T-helper 17 cell (primary cell): ENCODE measurements at places on chromosomes 5 and 9.
A peak's percentile ranks its signal among the peaks of the same experiment; 100 is the strongest.

GRCh38 chr9:33170464-33171415 lies 3.6 kb upstream of the B4GALT1 start:
- H3K4me3 ChIP-seq = peak overlapping the region; percentile 33
- peaks cover 25% of the 10 kb centered on the region for H3K4me1 ChIP-seq
- no peak for DNase-seq
- no peaks in the 10 kb centered on the region for H3K27me3 ChIP-seq

- no peak for DNase-seq
- peaks cover 3% of the 10 kb centered on the region for H3K36me3 ChIP-seq
- H3K27me3 ChIP-seq = peaks cover 41% of the 10 kb centered on the region
- no peak overlapping the region for H3K27ac ChIP-seq
- H3K4me1 ChIP-seq = no peaks in the 10 kb centered on the region
- no peak overlapping the region for H3K4me3 ChIP-seq
Measured at GRCh38 chr5:36492984-36493654, 113.3 kb upstream of the SLC1A3 start.

DNA sequence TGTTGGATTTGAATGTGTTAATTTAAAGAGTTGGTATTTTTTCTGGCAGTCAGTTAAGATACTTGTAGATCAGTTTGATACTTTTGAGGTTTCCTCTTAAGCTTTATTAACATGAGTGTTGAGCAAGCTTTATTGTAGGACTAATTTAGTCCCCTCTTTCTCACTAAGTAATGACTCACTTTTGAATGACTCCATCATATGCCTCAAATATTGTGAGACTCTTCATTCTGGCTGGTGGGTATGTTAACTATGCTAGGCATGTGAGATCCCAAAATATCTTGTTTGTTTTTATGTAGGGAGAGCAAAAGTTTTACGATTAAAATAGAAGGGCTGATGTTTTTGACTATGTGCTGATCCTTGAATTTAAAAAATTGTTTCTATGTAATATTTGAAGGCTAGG lies 355.7 kb downstream of the IZUMO3 start:
- H3K36me3 ChIP-seq = no peaks in the 10 kb centered on the region
- H3K27ac ChIP-seq = no peak overlapping the region
- H3K4me3 ChIP-seq = no peak overlapping the region
- H3K27me3 ChIP-seq = no peaks in the 10 kb centered on the region
- no peaks in the 10 kb centered on the region for H3K4me1 ChIP-seq
- DNase-seq = no peak

- peak within 1 kb of the TSS; percentile 53 for H3K27ac ChIP-seq
- H3K4me1 ChIP-seq = peaks cover 32% of the 10 kb centered on the region
- peak within 1 kb of the TSS; percentile 91 for H3K4me3 ChIP-seq
- no peaks in the 10 kb centered on the region for H3K36me3 ChIP-seq
Measured at GRCh38 chr5:132777209-132778069, at the start of gene SEPTIN8. Gene SEPTIN8, minus strand, starts transcription at chr5:132777239. Its CDS starts 102 bp downstream, at chr5:132777137.

DNA sequence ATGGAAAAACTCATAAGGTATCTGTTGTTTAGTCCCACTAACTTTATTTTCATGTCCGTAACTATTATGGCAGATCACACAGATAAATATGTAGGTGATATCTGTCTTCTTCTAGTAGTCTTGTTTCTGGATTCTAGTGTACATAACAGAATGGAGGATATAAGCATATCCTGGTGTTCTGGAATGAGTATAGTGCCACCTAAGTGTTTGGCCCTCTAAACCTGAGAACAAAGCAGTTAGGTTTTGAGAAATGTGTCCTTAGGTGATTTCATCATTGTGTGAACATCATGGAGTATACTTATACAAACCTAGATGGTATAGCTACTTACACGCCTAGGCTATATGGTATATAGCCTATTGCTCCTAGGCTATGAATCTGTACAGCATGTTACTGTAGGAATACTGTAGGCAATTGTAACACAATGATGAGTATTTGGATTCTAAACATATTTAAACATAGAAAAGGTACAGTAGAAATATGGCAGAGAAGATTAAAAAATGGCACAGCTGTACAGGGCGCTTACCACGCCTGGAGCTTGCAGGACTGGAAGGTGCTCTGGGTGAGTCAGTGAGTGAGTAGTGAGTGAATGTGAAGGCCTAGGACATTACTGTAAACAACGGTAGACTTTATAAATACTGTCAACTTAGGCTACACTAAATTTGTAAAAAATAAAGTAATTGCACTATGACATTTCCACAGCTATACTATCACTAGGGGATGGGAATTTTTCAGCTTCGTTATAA lies 150.3 kb upstream of the SLC24A2 start:
- H3K27ac ChIP-seq = no peak overlapping the region
- H3K36me3 ChIP-seq = no peaks in the 10 kb centered on the region
- peaks cover 20% of the 10 kb centered on the region for H3K27me3 ChIP-seq
- peaks cover 4% of the 10 kb centered on the region for H3K4me1 ChIP-seq
- no peak overlapping the region for H3K4me3 ChIP-seq
- no peak for DNase-seq

DNA sequence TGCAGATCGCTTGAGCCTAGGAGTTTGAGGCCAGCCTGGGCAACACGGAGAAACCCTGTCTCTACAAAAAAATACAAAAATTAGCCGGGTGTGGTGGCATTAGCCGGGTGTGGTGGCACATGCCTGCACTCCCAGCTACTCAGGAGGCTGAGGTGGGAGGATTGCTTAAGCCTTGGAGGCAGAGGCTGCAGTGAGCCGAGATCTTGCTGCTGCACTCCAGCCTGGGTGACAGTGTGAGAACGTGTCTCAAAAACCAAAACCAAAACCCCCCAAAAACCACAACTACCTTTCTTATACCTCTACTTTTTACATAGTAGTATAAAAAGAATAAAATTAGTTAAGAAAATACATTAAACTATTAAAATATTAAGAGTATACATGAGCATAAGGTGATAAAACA lies 121.2 kb downstream of the RAPGEF6 start:
- peak overlapping the region; percentile 97 for H3K27ac ChIP-seq
- peak overlapping the region; percentile 41 for H3K4me3 ChIP-seq
- H3K27me3 ChIP-seq = no peaks in the 10 kb centered on the region
- peaks cover 27% of the 10 kb centered on the region for H3K4me1 ChIP-seq
- peaks cover 9% of the 10 kb centered on the region for H3K36me3 ChIP-seq
- DNase-seq = no peak

DNA sequence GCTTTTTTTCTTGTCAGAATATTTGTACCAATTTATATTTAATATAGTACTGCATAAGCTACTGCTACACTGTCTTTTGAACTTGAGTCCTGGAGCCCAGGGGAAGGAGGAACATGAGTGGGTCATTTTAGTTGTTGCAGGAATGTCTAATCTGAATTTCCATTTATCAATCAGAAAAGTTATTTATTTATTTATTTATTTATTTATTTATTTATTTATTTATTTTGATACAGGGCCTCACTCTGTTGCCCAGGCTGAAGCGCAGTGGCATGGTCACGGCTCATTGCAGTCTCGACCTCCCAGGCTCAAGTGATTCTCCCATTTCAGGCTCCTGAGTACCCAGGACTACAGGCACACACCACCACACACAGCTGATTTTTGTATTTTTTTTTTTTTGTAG lies 712.6 kb downstream of the NR2F1-AS1 start:
- DNase-seq = no peak
- no peaks in the 10 kb centered on the region for H3K27me3 ChIP-seq
- H3K4me1 ChIP-seq = no peaks in the 10 kb centered on the region
- H3K27ac ChIP-seq = no peak overlapping the region
- H3K36me3 ChIP-seq = no peaks in the 10 kb centered on the region
- no peak overlapping the region for H3K4me3 ChIP-seq

DNA sequence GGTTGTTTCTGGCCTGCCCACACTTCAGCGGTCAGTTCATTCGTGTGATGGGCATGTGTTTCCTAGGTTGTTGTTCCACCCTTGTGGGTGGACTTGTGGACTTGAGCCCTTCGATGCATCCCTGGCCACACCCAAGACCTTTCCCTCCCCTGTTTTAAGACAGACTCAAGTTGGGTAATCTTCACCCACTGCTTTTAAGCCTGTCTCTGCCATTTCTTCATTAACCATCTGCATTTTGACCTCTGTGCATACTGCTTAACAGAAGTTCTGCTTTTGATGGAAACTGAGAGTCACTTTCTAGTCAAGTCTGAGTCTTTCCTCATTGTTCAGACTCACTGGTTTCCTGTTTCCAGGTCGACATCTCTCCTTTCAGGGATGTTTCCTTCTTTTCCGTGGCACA lies 233.7 kb downstream of the ARHGEF28 start:
- H3K27ac ChIP-seq = no peak overlapping the region
- peaks cover 2% of the 10 kb centered on the region for H3K36me3 ChIP-seq
- H3K4me1 ChIP-seq = no peaks in the 10 kb centered on the region
- no peak for DNase-seq

DNA sequence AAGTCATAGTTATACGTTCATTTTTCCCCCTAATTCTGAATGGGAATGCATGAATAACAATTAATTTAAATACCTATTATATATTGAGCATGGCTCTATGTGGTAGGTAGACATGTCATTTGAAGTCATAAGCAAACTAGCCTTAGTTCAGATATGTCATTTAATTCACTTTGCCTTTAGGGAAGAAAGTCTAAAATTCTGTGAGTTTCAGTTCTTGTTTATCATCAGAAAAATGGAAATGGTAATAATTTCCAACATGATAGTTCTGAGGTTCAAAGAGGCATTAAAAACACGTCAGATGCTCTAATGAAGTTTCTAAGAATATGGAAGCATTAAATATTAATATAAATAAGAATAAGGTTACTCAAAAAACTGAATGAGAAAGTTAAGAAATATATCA lies 13.1 kb upstream of the ANXA1 start:
- no peaks in the 10 kb centered on the region for H3K27me3 ChIP-seq
- DNase-seq = no peak
- peaks cover 2% of the 10 kb centered on the region for H3K4me1 ChIP-seq
- no peaks in the 10 kb centered on the region for H3K36me3 ChIP-seq

DNA sequence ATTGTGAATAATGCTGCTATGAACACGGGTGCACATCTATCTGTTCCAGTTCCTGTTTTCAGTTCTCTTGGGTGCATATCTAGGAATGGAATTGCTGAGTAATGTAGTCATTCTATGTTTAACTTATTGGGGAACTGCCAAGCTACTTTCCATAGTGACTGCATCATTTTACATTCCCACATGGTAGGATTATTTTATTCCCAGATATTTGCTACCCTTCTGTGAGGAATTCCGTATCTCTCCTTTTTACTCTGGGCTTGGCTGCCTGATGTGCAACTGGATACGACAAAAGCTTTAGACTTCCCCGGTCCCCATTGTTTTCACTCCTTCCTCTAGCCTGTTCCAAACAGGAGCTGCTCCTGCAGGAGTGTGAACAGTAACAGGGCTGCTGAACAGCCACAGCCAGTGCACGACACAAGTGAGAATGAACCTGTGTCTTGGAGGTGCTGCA lies 7.2 kb downstream of the TAS2R1 start:
- no peaks in the 10 kb centered on the region for H3K36me3 ChIP-seq
- no peak for DNase-seq
- no peaks in the 10 kb centered on the region for H3K4me1 ChIP-seq
- no peaks in the 10 kb centered on the region for H3K27me3 ChIP-seq
- H3K27ac ChIP-seq = no peak overlapping the region

DNA sequence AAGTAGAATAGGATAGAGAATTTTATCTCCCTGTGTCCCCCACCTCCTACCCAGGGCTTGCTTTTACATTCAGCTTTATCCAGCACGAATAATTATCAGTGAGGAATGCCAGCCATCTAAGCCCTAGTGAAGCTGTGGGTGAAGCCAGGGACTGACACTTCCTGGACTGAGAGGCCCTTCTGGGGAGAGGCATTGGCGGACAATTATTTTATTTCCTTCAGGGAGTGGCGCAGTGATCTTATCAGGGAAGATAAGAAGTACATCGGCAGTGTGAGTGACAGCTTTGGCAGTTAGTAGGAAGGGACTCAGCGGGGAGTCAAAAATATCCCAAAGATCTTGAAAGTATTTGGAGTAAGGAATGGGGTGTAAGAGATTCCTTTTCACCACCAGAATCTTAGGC lies 34.9 kb upstream of the RPS23 start:
- H3K4me3 ChIP-seq = no peak overlapping the region
- DNase-seq = no peak
- H3K4me1 ChIP-seq = no peaks in the 10 kb centered on the region
- H3K36me3 ChIP-seq = no peaks in the 10 kb centered on the region
- H3K27ac ChIP-seq = no peak overlapping the region

- H3K4me3 ChIP-seq = peak overlapping the region; percentile 91
- no peaks in the 10 kb centered on the region for H3K27me3 ChIP-seq
- peak overlapping the region; percentile 97 for H3K27ac ChIP-seq
Measured at GRCh38 chr5:67166460-67167285, 29.9 kb downstream of the CD180 start.

DNA sequence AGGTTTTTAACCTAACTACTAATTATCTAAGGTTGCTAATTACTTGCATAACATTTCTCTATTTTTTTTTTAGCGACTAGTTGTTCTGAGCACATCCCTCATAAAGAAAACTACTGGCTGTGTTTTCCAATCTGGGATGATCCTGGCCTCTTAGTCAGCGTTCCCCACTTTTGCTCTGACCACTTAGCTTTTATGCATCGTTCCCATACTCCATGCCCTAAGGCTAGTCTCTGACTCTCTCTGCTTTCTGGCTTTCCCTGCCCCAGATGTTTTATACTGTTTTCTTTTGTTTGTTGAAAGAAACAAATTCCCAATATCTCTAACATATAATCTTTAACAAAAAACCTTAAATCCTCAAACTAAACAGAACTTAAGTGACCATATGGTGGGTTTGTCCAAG lies 217.9 kb downstream of the SPATA31D1 start:
- H3K36me3 ChIP-seq = no peaks in the 10 kb centered on the region
- no peaks in the 10 kb centered on the region for H3K4me1 ChIP-seq
- H3K27ac ChIP-seq = no peak overlapping the region
- H3K4me3 ChIP-seq = no peak overlapping the region
- H3K27me3 ChIP-seq = no peaks in the 10 kb centered on the region
- no peak for DNase-seq

- H3K4me3 ChIP-seq = no peak overlapping the region
- no peak for DNase-seq
- peaks cover 8% of the 10 kb centered on the region for H3K36me3 ChIP-seq
- peaks cover 64% of the 10 kb centered on the region for H3K27me3 ChIP-seq
Measured at GRCh38 chr9:33799928-33800704, 4.8 kb downstream of the PRSS3 start.

- no peak for DNase-seq
- no peak overlapping the region for H3K4me3 ChIP-seq
- H3K4me1 ChIP-seq = no peaks in the 10 kb centered on the region
- no peak overlapping the region for H3K27ac ChIP-seq
- no peaks in the 10 kb centered on the region for H3K36me3 ChIP-seq
Measured at GRCh38 chr5:23352446-23352845, 155.0 kb upstream of the PRDM9 start.

GRCh38 chr5:33800241-33800950 lies 91.4 kb downstream of the ADAMTS12 start:
- H3K27me3 ChIP-seq = no peaks in the 10 kb centered on the region
- no peak for DNase-seq
- no peaks in the 10 kb centered on the region for H3K36me3 ChIP-seq
- no peaks in the 10 kb centered on the region for H3K4me1 ChIP-seq
- no peak overlapping the region for H3K27ac ChIP-seq
